Astrocyte of the spinal cord (primary cell): ENCODE measurements at places on chromosomes 6 and 20.

DNA sequence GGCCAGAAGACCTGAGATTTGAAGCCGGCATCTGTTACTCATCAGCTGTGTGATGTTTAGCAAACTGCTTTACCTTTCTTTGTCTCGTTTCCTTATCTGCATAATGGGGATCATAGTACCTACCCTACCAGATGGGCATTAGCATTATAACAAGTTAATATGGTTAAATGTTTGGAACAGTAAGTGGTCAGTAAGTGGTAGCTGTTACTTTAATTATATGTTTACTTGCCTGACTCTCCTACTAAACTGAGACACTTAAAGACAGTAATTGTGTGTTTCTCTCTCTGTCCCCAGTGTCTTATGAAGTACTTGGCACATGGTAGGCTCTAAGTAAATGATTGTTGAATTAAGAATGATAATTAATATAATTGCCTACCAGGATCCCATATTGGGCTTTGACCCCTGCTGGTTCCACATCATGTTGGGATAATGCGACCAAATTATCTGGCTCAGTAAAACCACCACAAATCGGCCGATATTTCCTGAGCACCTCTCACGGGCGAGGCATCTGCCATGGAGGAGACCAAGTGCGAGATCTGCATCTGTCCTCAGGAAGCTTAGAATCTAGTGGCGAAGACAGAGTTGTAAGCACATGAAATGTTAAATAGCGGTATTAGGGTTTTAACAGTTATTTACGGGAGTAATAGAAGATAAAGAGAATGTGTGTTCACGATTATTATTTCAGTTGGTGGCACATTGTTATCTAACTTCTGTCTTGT lies 31.4 kb downstream of the PTK7 start:
- no peak for DNase-seq

DNA sequence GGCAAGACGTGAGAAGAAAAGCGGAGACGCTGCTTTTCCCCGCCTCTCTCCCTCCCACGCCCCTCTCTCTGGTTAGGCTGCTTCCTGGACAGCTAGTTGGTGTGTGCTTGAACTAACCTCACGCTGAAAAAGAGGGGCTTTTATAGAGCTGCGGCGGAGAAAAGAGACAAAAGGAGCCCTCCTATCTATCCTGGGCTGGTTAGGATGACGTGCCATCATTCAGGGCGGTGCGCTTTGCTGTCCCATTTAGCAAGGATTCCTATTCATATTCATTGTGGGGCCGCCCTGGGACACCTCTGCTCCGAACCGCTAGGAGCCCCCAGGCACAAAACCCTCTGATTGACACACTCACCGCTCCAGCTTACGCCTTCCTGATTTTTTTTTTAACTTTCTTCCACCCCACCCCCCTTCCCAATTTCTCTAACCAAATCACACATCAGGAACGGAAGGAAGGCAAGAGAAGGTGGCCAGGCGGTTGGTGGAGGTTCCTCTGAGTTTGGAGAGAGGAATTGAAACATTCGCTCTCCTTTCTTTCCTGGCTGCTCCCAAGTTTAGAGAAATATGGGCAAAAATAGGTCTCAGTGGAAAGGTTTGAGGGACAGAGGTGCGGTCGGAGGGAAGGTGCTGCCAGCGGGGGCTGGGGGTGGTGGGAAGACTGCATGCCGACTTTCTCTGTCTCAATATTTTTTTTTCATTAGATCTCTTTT lies at the start of gene OLIG3:
Gene OLIG3 (minus strand): TSS at position 114 of the 707 bp plus-strand sequence. CDS start 224 bp downstream, outside the sequence.
- DNase-seq = no peak

GRCh38 chr6:67200626-67201403 lies 1434.3 kb upstream of the ADGRB3 start:
- DNase-seq = no peak

DNA sequence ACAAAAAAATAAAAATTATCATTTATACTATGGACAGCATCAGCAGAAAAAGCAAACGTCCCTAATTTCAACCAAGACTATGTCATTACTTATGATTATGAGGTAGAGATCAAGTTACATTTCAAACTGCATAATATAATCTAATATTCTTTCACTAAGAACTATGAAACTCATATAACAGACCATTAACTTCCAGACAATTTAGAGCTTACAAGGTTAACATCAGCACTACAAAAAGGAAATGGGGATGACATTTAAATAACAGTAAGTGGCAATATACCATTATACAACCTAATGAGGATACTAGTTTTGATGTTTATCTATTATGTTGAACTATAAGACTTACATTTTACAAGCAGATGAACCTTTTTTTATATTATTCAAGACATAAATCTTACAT lies 261.0 kb upstream of the THEMIS start:
- no peak for DNase-seq

DNA sequence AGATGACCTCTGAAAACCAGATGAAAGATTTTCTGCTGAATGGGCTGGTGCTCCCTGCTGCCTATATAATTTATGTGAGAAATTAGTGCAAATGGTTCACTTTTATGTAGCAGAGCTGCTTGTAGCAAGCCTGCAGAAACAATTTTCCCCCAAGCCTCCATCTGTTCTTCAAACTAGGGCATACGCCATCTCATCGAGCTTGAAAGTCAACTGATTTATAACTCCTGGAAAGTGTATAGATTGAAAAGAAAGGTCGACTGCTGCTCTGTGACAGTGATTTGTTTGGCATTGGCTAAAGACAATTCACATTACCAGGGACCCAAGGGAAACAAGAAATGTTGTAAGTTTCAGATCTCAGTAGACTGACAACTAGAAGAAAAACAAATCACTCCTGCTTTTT lies 93.3 kb downstream of the PACRG start:
- no peak for DNase-seq

DNA sequence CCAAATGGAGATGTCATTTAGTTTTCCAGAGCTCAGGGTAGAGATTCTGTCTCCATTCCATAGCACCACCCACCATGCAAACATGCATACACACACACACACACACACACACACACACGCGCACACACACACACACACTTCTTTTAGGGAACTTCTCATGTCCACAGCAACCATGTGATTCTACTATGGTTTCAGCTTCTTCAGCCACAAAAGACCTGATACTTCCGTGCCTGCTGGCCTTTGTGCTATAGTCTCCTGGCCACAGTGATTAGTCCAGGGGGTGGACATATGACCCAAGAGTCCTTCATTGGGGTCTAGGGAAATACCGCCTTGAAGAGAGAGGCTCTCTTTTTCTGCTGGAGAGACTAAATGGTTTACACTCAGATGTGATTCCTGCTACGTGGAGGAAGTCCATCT lies 53.5 kb downstream of the CARMIL1 start:
- no peak for DNase-seq

DNA sequence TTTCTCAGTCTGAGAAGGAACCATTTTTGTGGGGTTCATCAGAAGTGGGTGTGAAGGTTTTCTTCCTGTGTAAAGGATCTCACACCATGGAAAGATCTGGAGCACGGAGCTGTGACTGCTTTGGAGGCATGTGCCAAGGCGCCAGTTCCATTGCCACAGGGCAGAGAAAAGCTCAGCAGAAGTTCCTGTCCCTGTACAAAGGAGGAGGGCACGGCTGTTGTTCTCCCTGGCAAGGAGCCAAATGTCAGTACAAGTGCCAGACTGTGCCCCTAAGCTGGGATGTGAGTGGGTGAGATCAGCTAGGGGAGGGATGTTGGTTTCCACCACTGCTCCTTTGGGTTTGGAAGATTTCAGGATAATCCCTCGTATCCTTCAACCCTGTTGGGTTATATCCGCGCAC lies 117.3 kb downstream of the CRYBG1 start:
- DNase-seq = no peak

- no peak for DNase-seq
These were observed 38.9 kb upstream of the FRMD1 start for GRCh38 chr6:168117942-168118341.

DNA sequence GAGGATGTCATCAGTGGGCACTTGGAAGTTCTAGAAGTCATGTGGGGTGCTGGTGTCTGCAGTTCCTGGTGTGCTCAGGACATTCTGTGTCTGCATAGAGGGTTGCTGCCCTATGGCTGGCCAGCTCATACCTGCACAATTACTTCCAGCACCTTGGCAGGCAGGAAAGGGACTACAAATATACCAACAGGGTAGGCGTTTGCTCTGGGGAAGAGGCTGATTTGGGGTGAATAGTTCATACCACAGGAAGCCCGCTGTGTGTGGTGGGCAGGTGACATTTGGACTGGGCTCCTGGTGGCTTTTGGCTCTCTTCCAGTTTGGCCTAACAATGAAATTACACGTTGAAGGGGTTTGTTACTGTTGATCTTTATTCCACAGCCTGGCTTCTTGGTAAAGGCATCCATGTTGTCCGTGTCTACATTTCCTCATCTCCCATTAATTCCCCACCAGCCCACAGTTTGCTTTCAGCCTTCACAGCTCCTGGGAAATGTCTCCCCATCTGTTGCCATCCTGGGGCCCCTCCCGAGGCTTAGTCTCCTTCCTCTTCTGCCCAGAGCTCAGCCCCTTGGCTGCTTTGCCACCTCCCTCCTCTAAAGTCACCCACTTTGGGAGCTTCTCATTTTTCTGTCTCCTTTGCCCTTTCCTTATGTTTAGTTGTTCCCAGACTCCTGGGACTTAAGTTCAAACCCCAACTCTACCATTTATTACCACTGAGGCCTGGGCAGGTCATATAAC lies 88.1 kb downstream of the RSPH3 start:
- DNase-seq = no peak

- DNase-seq = peak; percentile 94
These were observed 164.4 kb downstream of the SIM1 start for GRCh38 chr6:100300221-100300736.

DNA sequence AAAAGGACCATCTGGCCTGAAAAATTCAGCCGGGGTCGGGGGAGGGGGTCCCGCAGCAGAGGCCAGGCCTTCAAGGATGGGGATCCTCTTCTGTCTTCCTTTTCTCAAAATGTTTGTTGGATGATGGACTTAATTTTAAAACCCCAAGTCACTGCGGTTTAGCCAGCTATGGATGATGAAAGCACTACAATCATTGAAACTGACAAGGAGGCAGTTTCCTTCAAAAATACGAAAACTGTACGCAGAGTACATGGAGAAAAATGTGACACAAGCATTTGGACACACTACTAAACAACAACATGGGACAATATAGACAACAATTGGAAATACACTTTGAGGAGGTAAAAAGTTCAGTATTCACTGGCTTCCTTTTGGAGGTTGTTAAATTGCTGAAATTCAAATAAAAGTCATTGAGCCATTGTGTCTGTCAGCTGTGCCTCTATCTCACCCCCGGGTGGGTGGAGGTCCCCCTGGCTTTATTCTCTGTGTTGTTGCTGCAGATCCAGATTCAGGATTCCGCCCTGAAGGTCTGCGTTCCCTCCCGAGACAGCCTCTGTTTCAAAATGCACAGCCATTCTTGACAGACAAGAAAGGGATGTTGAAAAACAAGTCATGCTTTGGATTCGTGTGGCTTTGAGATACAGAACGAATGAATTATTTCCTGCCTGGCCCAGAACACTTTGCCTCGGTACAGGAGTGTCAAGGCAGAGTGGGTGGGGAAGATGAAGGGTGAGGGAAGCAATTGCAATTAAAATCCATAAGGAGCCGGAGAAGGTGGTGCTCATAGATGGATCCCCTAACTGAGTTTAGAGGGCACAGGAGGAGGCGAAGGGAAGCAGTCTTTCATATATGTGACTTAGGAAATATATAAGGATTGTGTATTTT lies 118.2 kb downstream of the TTLL2 start:
- no peak for DNase-seq

DNA sequence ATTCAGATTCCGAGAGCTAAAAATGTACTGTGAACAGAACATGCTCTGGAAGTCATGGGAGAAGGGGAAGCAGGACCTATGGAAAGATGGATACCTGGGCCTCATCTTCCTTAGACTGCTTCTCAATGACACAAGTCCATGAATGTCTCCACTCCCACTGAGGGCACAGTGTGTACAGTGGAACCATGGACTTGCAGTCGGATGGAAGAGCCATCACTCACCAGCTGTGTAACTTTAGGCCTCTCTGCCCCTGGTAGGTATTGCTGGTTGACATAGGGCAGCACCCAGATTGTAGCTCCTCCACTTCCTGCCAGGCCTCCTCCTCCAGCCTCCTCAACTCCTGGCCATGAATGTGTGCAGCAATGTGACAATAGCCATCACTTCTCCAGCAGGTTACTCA lies 52.5 kb downstream of the MAFB start:
- DNase-seq = no peak

GRCh38 chr6:108117427-108118358 lies 43.2 kb upstream of the OSTM1 start:
- no peak for DNase-seq

GRCh38 chr20:64045346-64046011 lies 4.0 kb downstream of the SOX18 start:
- no peak for DNase-seq

GRCh38 chr20:1657556-1658334 lies at the start of gene SIRPG:
SIRPG (minus strand) TSS chr20:1657779; CDS start chr20:1657714, 65 bp downstream.
- DNase-seq = no peak

- DNase-seq = no peak
These were observed 96.6 kb downstream of the IMPG1 start for GRCh38 chr6:75975904-75976303.

DNA sequence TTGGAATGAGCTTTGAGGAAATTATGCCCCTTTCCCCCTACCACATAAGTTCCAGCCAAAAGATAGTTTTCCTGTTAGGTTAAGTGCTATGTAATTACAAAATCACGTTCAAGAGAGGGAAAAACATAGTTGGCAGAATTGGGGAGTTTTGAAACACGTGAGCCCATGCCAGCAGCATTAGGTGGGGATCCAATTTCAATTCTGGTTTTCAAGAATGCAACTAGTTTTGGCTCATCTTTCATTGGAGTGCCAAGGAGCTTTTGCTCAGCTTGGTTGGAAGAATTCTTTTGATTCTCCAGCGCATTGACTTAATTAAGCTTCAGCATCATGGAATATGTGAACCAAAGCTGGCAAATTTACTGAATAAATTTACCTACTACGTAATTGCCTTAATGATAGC lies 95.9 kb downstream of the SAMD5 start:
- no peak for DNase-seq

GRCh38 chr20:19712721-19713260 lies 45.3 kb upstream of the RIN2 start:
- no peak for DNase-seq

- peak; percentile 93 for DNase-seq
These were observed 59.0 kb upstream of the EEF1A1 start for GRCh38 chr6:73579851-73580246.

DNA sequence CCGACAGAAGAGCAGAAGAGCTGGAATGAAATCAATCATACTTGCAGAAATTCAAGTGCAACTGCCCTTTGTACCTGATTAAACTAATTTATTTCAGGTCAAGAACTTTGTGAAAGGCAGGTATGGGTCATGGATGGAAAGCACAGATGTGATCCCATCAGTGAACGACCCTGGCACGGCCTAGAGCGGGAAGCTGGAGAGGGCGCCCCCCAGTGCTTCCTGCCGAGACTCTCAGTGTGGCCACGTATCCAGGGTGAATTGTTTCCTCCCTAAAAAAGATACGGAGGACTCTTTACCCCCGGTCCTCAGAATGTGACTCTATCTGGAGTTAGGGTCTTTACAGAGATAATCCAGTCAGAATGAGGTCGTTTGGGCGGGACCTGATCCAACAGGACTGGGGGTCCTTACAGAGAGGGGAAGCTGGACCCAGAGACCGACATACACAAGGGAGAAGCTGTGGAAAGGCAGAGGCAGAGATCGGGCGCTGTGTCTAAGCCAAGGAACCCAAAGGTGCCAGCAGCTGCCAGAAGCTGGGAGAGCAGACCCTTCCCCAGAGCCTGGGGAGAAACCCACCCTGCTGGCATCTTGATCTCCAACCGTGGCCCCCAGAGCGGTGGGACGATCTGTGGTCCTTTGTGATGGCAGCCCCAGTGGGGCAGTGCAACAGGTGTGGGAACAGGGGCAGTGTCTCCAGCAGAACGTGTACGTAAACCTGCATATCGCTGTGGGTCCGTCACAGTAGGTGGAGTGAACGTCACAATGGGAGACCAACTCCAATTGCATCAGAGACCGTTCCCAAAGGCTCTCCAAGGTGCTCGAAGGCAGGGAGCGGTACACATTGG lies 91.9 kb downstream of the TAF4 start:
- DNase-seq = no peak
